ENCODE measurements at places on chromosomes 1 and 21. TPM values are rescaled to one million over a fixed set of nuclear protein-coding genes. Genes with fewer than 3 reads are reported as not detected.

The IFI44L gene
- polyA plus RNA-seq: 30.9 TPM

The ARHGEF16 gene
- polyA plus RNA-seq: 2.3 TPM

The APOBEC4 gene
- polyA plus RNA-seq: 0.02 TPM

The AHCTF1 gene
- polyA plus RNA-seq: 17.8 TPM

The COL6A1 gene
- polyA plus RNA-seq: 115 TPM

DNA sequence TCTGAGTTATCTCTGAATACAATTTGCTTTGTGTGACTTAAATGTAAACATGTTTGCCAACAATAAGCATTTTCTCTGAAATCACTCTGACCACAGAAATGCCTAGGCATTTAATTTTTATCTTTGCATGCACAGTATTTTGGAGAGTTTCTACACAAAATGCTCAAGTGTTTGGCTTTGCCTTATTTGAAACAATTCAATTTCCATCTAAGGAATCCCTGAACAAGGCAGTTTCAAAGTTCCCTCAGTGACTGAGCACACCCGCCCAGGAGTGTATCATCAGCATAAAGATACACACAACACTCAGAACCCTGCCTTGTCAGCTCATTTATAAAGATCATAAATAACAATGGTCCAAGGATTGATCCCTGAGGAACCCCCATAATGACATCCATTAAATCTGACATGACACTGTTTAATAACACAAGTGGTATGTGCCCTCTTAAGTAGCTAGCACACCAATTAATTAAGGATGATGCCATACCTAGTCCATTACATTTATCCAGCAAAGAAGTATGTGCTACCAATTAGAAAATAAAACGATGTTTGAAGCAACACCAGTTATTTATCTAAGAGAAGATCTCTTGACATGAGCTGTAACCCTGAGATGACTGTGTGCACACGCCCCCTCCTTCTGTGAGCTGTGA, 585.8 kb downstream of the ADGRL2 start:
- no peak for DNase-seq

DNA sequence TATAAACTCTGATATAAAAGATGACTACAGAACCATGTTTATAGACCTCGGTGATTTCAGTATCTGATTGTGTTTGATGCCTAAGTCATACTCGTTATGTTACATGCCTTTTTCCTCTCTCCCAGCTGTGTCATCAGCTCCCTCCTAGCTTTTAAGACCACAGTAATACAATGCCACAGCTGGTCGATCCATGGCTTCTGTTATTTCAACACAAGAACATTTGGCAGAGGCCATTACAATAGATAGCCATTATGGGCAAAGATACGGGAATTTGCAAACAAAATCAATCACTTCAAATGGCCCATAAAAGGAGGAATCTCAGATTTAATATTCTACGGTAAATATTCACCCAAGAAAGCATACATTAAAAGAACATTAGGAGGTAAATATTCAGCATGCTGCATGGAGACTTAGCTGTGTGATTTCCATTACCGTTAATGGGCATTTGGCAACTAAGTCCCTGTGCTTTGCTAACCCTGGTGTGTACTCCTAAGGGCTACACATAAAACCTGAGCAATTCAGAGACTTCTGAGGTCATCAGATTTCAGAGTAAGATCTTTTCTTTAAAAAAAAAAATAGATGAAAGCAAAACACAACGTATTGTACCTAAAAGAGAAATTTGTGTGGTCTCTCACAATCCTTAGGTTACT, 153.4 kb downstream of the PIGK start:
- DNase-seq: no peak

- no peak for DNase-seq
Measured at GRCh38 chr1:167065471-167065870, 24.7 kb downstream of the GPA33 start.

DNA sequence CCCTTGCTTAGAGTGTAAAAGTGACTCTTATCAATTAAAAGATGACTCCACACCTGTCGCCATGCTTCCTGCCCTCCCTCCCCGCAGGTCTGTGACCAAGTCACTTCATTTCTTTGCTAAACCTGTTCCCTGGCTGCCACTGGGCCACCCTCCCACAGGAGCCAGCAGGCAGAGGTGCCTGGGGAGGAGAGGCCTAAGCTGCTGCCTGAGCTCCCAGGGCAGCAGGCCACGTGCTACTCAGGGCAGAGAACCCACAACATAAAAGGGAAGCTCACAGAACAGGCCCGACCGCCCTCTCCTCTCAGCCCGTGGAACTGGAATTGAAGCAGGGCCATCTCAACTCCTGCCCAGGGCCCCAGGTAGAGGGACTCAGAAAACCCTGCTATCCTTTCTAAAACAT, 4.9 kb downstream of the C1orf198 start:
- no peak for DNase-seq

DNA sequence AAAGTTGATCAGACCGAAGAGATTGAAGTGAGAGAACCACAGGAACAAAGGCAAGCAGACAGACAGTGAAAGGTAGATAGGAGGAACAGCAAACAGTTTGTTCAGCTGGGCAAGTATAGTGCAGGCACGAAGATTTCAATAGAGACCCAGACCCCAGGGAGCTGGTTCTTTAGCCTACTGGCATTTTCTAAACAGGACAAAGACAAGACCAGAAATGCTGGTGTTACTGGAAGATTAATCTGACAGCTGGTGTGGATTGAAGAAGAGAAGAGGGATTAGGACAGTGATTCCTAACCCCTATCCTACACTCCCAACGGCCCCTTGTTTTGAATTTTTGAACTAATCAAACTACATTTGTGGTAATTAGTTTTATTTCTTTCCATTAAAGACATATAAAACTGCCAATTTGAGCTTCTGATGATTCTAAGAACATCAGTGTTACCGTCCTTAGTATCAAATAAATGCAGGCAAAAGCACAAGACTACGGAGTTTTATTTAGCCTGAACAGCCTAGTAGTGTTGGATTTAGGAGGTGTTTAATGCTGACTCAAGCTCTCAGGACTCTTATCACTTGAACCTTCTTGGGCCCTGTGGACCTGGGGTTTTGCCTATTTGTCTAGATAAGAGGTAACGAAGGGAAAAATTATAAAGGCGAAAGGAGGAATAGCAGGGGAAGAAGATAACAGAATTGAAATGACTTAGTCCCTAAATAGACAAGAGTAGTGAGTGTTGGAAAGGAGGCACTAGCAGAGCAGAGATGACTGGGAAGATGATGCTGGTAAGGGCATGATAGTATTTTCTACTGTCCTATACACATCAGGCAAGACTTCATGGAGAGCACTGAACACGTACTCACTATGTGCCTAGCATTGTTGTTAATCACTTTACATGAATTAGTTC, 2.0 kb downstream of the NPL start:
- DNase-seq: no peak

DNA sequence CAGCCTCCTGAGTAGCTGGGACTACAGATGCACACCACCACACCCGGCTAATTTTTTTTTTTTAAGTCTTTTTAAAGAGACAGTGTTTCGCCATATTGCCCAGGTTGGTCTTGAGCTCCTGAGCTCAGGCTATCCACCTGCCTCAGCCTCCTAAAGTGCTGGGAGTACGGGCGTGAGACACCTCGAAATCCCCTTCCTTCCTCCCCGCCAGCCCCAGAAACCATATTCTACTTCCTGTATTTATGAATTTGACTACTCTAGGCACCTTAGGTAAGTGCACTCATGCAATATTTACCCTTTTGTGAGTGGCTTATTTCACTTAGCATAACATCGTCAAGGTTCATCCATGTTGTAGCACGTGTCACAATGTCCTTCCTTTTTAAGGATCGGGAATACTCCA, 6.9 kb upstream of the LRP8 start:
- DNase-seq: no peak

GRCh38 chr1:183585038-183585437, 5.2 kb downstream of the NCF2 start:
- no peak for DNase-seq

Measured in thymus (tissue), 14 donors.